ENCODE measurements at places on chromosomes 16 and 17.

DNA sequence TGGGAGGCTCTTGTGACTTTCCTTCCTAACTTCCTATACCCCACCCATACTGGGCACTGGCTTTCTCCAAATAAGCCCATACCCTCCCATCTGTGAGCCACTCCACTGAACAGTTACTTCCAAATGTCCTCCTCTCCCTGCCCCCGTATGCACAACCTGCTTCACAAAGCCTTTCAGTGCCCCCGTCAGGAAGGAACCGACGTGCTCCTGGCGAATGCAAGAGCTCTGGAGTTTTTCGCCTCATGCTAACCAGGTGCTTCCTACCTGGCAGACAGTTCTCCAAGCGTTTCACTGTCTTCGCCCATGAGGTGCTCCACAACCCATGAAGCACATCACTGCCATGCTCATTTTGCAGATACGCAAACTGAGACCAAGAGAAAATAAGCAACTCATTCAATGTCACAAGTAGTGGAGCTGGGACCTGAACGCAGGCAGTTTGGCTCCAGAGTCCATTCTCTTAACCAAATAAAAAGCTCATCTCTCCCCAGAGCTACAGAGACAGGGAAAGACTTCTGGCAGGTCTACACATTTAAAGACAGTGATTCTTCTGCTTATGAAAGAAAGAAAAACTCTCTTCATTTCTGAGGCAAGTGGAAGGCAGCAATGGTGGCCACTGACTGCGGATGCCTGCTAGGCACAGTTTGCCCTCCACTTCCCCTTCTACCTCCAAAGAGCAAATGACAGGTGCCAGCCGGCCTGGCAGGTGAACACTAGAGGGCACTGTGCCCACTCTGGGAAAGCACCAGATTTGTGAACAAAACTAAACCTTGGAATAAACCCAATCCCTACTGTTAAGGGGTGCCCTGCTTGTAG lies 23.8 kb downstream of the SPHK1 start:
- DNase-seq = peak; percentile 51

- DNase-seq = no peak
Observed at GRCh38 chr16:19169082-19169639, 1.1 kb downstream of the SYT17 start.

DNA sequence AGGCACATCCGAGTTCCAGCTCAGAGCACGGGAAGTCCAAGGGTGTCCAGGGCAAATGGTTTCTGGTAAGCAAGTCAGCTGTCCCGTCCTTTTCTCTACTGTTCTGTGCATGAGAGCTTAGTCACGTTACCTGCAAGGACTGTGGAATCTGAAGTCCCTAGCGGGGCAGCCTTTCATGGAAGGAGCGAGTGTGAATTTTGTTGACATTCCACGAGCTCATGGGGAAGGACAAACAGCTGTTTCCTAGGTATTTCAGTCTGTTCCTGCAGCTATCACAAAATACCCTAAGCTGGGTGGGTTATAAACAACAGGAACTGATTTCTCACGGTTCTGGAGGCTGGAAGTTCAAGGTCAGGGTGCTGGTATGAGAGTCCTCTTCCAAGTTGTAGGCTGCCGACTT lies 109.2 kb downstream of the SDR42E1 start:
- peak; percentile 18 for DNase-seq

DNA sequence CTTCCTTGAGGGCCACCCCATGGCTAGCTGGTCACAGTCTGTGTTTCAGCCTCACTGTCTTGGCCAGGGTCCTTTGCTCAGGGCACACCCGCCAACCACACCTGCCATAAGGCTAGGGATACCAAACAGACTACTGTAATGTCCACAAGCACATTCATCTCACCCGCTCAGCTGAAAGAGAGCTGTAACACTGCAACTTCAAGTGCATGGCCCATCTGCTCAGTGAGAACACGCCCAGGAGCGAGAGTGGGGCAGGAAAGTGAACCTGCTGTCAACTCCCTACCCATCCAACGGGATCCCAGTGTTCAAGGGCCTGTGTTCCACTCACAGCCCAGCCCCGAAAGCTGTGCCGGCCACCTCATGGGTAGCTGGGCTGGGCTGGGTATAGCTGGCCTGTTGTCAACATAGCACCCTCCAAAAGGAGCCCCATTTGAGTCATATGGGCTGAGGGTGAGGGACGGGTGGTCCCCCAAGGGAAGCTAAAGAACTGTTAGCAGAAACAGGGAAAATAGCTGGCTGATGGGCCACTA lies 55.7 kb downstream of the SCNN1B start:
- DNase-seq = no peak

DNA sequence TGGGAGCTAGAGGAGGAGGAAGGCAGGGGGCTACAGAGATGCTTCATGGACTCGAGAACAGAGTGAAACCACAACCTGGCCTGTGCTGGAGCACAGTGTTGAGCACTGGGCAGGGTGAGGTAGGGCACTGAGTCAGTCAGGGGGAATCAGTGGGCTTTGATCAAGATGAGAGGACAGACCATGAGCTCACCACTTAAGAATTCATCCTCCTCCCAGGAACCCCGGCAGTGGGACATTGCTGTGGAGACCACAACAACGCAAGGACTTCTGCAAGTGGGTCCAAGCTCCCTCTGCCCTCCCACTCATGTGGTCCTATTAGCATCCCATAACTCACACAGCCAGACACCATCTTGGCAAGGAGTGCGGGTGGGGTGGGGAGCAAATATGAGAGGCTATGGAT lies 1.7 kb upstream of the CES5A start:
- DNase-seq = no peak

GRCh38 chr17:19508577-19508867 lies 25.1 kb upstream of the SLC47A1 start:
- no peak for DNase-seq

- DNase-seq = no peak
Observed at GRCh38 chr16:66890799-66891198, 10.5 kb downstream of the PDP2 start.

DNA sequence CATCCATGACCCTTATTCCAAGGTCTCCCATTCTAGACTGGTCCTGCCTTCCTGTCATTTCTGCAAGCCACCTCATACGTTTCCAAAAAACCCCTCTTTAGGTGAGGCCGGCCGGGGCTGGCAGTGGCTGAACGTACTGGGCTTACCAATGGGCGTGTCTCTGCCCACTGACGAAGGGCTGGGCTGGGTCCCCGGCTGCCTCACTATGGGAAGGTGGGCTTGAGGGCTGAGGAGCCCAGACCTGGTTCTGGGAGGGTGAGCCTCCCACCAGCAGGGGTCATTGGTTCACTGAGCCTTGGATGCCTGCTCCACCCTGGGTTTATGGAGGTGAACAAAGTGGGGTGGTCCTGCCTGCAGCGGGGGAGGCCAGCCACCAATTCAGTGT lies 19.9 kb downstream of the KDM8 start:
- DNase-seq = no peak

DNA sequence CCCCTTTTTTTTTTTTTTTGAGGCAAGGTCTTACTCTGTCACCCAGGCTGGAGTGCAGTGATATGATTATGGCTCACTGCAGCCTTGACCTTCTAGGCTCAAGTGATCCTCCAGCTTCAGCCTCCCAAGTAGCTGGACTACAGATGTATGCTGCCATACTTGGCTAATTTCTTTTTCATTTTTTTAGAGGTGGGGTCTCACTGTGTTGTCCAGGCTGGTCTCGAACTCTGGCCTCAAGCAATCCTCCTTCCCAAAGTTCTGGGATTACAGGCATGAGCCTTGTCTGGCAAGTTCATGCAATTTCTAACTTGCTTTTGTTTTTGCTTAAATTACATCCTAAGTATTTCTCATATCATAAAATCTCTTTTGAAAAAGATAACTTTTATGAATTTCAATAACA lies 33.8 kb upstream of the NFAT5 start:
- no peak for DNase-seq

- DNase-seq = no peak
Observed at GRCh38 chr16:11217651-11218603, 38.1 kb downstream of the SOCS1 start.

- peak; percentile 77 for DNase-seq
Observed at GRCh38 chr17:50026837-50027171, 29.1 kb upstream of the ITGA3 start.

- no peak for DNase-seq
Observed at GRCh38 chr16:58002416-58002800, 1.2 kb downstream of the USB1 start.

DNA sequence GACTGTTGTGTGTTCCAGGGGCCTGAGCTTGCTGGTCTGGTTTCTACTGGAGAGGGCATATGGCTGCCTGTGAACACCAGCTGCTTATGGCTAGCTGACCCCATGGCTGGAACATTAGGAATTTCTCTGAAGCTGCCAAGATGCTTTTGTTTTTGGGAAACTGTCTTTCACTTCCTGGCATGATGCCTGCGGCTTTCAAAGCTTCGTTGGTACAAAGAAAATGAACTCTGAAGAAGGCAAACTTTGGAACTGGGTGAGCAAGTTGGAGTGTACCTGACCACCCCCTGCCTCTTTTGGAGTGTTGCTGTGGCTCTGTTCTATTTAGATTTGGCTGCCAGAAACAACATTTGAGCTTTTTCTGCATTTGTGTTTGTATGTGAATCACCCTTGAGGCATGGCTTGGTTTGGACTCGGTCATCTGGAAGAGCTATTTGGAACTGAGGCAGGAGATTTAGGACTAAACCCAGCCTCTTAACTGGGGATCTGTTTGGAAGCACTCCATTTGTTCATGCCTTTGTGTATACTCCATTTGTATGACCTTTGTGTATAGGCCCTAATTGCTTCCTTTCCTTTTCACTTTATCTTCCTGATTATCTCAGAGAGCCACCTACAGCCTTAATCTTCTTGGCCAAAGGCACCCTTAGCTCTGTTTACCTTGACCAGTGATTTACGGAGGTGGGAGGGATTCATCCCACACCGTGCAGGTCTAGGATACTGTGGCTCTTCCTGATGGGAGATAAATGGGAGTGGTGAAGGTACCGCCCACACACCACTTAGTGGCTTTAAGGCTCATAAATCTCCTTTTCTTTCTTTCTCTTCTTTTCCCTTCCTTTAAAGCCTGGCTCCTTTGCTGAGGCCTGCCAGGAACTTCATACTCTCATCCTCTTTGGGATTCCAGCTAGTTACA lies 7.3 kb upstream of the CPHXL start:
- peak; percentile 95 for DNase-seq

DNA sequence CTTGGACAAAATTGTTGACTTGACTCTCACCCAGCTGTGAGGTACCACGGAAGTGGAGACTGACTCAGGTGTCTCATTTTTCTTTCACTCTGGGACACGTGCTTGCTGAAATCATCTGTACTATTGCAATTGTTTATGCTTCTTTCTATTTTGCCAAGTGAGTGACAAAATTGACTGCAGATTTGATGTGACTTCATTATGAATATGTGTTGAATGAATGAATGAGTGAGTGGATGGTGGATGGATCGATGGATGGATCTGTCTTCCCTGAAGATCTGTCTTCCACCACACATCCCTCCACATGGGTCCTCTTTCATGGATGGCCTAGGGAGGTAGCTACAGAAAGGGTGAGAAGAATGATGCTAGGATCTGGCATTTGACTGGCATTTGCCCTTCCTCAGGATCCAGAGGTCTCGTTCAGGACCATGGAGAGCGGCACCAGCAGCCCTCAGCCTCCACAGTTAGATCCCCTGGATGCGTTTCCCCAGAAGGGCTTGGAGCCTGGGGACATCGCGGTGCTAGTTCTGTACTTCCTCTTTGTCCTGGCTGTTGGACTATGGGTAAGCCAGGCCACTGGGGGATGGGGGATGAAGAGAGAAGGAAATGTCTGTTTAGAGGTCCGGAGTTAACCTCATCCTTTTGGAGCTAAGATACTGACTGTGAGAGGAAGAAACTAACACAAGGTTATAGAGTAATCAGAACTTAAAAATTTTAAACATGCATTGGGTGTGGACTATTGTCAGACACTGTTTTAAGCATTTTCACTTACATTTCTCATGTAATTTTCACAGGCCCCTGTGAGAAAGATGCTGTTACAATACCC lies 12.7 kb downstream of the SLC5A11 start:
- peak; percentile 49 for DNase-seq

GRCh38 chr16:58332997-58333700 lies 38.3 kb upstream of the PRSS54 start:
- no peak for DNase-seq

DNA sequence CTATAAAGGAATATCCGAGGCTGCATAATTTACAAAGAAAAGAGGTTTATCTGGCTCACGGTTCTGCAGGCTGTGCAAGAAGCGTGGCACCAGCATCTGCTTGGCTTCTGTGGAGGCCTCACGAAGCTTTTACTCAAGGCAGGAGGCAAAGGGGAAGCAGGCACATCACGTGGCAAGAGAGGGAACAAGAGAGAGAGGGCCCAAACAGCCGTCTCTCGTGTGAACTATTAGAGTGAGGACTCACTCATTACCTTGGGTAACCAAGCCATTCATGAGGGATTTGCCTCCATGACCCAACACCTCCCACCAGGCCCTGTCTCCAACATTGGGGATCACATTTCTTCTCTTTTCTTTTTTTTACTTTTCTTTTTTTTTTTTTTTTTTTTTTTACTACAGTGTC lies 7.5 kb upstream of the ALKBH5 start:
- no peak for DNase-seq

- no peak for DNase-seq
Observed at GRCh38 chr16:84460406-84461028, 43.9 kb downstream of the MEAK7 start.
